ENCODE measurements at places on chromosomes 5 and 9.

DNA sequence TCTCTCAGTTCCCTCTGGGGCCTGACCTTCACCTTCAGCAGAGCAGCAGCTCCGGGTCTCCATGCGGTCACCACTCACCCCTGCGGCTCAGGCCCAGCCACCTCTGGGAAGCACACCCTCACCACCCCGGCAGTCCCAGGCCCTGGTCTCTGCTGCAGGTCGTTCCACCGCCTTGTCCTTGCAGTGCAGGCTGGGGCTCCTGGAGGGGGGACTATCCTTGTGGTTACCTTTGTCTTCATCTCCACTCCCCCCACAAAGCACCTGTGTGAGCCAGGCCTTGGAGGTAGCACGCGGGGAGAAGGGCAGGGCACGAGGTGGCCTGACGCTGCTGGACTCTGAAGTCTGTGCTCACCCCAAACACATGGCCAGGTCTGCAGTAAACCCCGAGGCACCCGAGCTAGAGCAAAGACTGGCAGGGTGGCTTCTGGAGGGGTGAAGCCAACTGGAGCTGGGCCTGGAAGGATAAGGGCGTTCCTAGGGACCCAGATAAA, 33.2 kb upstream of the RXRA start:
- no peak for DNase-seq

DNA sequence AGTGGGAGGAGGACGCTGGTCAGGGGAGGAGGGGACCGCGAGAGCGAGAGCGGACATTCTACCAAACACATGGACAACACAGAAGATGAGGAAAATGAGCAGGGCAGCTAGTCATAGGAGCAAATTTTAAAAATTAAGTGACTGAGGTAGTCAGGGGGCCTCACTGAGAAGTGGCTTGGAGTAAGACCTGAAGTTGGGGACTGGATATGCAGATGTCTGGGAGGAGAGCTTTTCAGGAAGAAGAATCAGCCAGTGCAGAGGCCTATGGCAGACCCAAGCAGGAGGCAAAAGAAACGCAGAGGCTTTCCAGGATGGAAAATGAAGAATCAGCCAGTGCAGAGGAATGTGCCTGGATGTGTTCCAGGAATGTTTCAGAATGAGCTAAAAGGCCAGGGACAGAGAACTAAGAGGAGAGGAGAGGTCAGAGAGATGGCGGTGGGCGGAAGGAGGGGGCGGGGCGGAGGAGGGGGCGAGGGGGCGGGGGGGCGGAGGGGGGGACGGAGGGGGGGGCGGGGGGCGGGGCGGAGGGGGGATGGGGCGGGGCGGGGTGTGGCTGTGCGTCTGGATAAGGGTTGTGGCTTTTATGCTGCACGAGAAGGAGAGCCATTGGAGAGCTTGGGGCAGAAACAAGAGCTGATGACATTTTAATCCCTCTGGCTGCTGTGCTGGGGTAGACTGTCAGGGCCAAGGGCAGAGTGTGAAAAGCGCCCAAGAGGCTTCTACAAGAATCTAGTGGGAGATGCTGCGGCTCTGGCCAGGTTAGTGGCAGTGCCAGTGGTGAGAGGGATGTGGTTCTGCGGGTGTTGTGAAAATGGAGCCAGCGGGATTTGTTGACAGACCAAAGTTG, 129.6 kb downstream of the KCNIP1 start:
- DNase-seq = peak; percentile 25

DNA sequence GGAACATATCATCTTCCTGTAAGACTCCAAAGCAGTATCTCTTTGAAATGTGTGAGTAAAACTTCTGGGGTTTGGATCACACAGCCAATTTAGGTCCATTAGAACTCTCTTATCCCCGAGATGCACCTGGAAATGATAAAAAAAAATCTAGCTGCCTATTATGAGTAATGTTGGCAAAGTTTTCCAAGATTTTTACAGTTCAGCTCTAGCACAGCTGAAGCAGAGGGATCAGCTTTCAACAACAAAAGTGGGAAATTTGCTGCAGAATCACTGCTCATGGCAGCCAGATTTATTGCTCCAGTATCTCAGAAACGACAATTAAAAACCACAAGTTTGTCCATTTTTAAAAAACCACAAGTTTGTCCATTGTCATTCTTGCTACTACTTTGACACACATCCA, 292.2 kb downstream of the IRX2 start:
- DNase-seq = no peak

- DNase-seq = no peak
Measured at GRCh38 chr5:7894439-7894838, 25.5 kb downstream of the MTRR start.

GRCh38 chr5:154403234-154403633, 42.6 kb upstream of the SAP30L start:
- DNase-seq = no peak

DNA sequence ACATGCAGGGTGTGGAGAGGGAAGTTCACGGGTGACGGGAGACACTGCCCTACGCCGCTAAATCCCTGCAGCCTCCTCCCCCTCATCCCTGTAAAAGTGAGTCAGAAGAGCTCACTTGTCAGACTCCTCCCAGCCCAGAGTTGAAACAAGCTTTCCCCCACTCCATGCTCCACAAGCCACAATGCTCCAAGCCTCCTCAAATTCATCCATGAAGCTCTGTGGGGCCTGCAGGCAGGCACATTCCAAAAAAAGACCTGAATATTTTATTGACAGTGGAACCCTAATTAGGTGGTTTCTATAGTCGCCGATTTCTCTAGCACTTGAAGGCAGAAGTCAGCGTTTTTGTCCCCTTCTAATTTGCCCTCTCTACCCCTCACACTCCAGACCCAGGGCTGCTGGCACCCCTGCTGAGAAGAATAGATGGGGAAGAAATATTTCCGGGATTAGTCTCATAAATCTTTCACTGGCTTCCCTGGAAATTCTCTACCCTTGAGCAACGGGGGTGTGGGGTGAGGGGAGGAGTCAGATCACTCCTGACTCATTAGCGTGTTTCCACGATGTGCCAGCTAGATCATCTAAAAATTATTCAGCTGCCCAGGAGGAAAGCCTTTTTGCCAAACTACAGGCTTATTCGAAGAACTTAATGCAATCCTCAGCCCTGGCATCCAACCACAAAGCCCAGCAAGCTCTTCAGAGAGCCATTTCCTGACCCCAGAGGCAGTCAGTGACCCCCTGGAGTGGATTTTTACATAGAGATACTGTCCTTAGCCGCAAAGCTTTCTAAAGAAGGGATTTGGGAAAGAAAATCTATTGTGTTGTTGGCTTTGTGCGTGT, 97.1 kb downstream of the ENC1 start:
- DNase-seq = no peak

DNA sequence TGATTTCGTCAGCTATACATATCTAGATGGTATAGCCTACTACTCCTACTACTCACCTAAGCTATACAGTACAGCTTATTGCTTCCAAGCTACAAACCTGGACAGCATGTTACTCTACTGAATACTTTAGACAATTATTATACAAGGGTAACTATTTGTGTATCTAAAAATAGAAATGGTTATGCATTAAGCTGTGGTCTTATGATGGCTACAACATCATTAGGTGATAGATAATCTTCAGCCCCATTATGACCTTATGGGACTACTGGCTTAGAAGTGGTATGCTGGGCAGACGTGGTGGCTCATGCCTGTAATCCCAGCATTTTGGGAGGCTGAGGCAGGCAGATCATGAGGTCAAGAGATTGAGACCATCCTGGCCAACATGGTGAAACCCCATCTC, 40.2 kb downstream of the CERT1 start:
- DNase-seq = no peak

DNA sequence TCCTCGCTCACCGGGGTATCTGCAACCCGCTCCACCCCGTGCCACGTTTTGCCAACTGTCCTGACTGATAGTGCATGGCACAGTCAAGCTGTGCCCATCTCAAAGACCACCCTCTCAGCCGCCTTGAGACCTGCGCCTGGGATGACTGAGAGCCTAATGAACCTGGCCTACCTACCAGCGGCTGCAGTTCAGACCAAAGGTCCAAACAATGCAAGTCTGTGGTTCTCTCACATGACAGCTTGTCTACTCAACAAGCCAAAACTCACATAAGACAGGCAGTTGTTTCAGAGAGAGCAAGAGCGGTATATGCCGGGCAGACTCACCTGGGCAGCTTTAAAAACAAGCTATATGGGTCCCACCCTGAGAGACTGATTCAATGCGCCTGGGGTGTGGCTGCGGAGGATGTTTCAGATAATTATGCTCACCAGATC, 70.5 kb downstream of the EPB41L4B start:
- DNase-seq = no peak

GRCh38 chr5:151592855-151593408, 1.8 kb upstream of the FAT2 start:
- no peak for DNase-seq

- no peak for DNase-seq
Measured at GRCh38 chr5:119177226-119177625, 106.3 kb downstream of the DMXL1 start.

GRCh38 chr5:132489871-132490483, 596 bp downstream of the IRF1 start:
- DNase-seq = peak; percentile 65

GRCh38 chr5:168736281-168736831, 157.2 kb upstream of the PANK3 start:
- no peak for DNase-seq

- DNase-seq = no peak
Measured at GRCh38 chr5:54986269-54986654, 869 bp upstream of the ESM1 start.

DNA sequence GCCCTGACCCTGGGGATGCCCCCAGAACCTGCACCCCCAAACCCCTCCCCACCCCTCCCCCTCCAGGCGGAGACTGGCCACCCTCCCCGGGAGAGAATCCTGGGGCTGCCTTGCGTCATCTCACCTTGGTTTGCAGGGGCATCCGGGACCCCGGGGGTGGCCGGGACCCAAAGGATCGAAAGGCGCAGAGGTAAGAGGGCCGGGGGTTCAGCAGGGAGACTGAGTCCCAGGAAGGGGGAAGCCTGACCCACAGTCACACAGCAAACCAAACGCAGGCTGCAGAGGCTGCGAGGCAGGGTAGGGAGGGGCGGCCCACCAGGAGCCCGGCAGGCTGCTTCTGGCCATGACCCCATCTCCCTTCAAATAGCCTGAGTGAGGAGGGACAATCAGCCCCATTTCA, 33.8 kb upstream of the ORM1 start:
- no peak for DNase-seq

- no peak for DNase-seq
Measured at GRCh38 chr5:86862093-86862492, 244.4 kb downstream of the COX7C start.

- no peak for DNase-seq
Measured at GRCh38 chr5:137279521-137280231, 219.4 kb downstream of the SPOCK1 start.

- no peak for DNase-seq
Measured at GRCh38 chr9:109379513-109379912, 58.7 kb upstream of the EPB41L4B start.

- no peak for DNase-seq
Measured at GRCh38 chr9:95757439-95757838, 118.1 kb upstream of the ERCC6L2 start.

DNA sequence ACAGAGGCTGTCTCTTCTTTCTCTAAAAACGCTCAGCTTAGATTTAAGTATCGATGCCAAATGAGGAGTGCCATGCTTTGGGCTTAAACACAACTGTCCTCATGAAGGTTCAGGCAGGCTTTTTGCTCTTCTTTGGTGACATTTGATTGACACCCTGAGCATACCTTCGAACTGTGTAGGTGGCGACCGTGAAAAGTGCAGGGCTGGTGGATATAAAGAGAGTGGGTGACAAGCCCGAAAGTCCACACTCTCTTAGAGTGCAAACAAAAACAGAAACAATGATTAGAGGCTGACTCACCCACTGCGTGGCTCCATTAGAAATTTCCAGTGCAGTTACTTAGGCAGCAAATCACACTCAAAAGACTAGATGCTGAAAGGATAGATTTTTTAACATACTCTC, 141.7 kb downstream of the SYK start:
- no peak for DNase-seq

GRCh38 chr5:115584501-115584900, 17.8 kb downstream of the TICAM2 start:
- no peak for DNase-seq

DNA sequence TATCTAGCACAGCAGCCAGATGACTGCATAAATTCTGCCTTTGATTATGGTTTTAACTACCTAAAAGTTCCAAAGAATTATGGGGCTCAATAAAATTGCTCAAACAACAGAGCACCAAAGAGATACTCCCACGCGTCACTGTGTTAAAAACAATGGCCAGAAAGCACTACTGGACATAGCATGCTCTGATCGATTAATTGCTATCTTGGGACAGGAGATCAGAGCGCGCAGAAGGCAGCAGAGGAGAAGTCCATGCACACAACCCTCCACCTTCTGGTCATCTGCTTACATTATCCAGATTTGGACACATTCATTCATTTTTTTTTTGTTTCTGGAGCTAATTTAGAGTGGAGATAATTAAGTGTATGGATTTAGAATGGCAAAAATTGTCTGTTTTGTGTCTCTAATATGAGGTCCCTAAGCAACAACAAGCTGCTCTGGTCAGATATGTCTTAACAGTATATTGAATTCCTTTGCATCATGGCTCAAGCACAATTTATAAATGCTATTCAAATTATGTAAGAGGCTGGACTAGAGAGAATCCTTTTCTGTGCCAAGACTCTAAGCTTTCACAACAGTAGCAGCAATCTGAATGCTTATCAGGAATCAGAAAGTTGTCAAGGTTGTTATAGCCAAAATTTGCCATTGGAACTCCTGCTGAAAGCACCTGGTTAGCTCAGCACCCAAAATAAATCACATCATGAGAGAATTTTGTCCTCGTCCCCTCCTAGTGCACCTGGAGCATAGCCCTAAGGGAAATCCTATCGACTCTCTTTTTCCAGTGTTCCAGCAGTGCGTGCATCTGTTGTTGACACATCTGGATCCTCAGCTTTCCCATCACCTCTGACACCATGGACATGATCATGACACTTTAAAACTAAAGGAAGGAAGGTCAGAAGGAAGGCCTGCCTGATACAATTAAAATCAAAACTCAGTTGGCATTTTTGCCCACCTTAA, 98.6 kb upstream of the HMHB1 start:
- DNase-seq = no peak

DNA sequence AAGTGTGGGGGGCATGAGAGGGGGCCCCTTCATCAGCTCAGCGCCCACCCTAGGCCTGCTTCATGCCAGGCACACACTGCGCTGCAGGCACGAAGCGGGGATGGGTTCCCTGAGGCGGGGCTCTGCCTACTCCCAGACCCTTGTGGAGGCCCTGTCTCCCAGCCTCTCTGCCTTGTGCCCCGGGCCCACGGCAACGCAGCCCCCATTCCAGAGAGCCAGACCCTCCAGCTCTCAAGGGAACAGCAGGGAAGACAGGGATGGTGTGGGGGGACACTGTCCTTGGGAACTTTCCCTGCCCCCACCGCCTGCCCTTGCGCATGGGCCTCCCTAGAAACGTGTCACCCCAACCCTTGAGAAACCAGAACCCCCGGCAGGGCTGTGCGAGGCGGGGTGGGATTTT, 10.0 kb upstream of the SLC12A7 start:
- no peak for DNase-seq

- no peak for DNase-seq
Measured at GRCh38 chr5:178998441-178998840, 3.3 kb upstream of the GRM6 start.
